CD8-positive, alpha-beta T cell (primary cell): ENCODE measurements at places on chromosomes 7 and 10.

DNA sequence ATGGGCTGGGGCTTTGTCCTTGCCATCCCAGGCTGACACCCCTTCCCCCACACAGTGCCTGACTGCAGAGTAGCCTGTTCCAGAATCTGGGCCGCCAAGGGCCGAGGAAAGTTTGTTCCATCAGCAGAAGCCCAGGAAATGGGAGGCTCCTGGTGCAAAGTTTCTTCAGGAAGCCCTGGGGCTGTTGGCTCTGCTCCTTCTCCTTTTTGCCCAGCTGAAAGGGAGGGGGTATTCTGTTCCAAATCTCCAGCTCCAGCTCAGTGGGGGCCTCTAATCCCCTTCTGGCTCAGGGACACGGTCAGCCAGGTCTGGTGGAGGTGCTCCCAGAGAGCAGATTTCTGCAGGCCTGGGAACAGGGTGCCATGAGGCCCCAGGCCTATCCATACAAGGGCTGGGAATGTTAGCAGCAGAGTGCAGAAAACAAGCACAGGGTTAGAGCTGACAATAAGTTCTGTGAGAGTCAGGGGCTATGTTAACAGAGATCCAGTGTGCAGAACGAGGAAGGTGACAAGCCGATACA, 399.5 kb downstream of the RPS24 start:
- DNase-seq: no peak

DNA sequence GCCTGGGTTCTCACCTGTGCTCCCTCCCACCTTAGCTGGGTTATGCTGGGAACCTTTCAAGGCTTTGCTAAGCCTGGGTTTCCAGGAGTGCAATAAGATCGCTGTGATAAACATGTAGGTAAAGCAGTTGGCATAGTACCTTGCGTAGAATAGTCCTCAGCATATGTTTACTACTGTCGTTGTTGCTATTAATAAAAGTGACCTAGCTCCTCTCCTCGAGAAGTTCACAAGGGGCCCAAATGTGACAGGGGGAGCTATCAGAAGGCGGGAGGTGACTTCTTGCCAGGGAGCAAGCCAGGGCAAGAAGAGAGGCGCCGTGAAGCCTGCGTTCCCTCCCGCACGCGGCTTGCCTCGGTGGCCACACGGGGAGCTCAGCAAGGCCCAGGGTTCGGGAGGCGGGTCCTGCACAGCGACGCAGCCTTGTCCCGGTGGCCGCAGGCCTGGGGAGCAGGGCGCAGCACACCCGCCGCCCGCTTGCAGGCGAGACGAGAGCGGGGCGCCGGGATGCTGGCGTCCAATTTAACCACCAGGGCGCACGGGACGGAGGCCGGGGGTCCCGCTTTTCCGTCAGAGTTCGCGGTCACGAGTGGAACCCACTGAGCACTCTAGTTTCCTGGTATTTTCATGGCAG, 106.2 kb downstream of the SNX10 start:
- DNase-seq: no peak

DNA sequence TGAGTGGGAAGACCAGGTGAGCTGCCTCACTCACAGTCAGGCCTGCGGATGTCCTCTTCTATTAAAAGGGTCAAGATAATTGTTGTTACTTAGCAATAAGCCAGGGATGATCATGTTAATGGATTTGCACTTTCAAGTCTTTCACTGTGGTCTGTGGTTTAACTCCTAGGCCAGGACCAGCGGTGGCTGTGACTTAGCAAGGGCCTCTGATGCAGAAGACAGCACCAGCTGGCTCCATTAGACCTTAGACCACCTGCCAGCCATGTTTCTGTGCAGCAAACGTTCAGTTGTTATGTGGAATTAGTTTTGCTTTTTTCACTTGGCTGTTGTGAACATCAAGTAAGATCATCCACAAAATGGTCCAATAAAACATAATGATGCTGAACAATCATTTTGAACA, 537.3 kb downstream of the TNS3 start:
- DNase-seq: no peak

DNA sequence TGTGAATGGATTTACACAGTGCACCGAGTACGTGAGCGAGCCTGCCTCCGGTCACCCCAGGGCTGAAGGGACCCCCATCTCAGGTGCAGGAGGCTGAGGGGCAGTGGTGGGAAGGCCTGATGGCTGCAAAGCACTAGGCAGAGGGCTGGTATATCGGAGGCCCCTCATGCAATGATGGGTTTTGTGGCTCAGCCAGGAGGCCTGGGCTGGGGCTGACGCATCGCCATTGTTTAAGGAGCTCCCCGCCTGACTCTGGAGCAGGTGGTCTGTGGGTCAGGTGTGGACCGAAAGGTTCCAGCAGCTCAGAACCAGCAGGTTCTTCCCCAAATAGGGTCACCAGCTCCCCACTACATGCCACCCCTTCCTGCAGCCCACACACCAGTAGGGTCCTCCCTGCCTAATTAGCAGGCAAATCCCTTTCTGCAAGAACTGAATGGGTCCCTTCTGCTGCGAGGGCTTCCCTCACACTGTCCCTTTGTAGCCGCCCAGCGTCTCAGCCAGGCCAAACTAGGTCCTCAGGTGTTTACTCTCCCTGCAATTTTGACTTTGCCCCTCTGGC, 33.0 kb downstream of the OAT start:
- no peak for DNase-seq

GRCh38 chr10:93404048-93404354, 78.1 kb downstream of the MYOF start:
- DNase-seq: no peak
